ENCODE measurements at places on chromosomes 6 and 20. TPM values are rescaled to one million over a fixed set of nuclear protein-coding genes. Genes with fewer than 3 reads are reported as not detected.

ZDHHC14 gene
- 3.6 TPM for total RNA-seq

LEMD2 gene
- total RNA-seq, result 125 TPM

TMEM74B gene
- total RNA-seq, result not detected

GMEB2 gene
- total RNA-seq, result 20.7 TPM

SLC52A3 gene
- not detected for total RNA-seq

MPIG6B gene
- 0.30 TPM for total RNA-seq

MCCD1 gene
- not detected for total RNA-seq

PTCRA gene
- 0.53 TPM for total RNA-seq

CENPB gene
- 37.0 TPM for total RNA-seq

SOBP gene
- total RNA-seq, result 0.30 TPM

SLC24A3 gene
- 0.07 TPM for total RNA-seq

NKX2-2 gene
- not detected for total RNA-seq

MYLK4 gene
- total RNA-seq, result 1.4 TPM

PLN gene
- not detected for total RNA-seq

TRAPPC3L gene
- total RNA-seq, result not detected

BPIFB4 gene
- total RNA-seq, result not detected

FGD2 gene
- 11.1 TPM for total RNA-seq

OR2B6 gene
- total RNA-seq, result not detected

FILIP1 gene
- total RNA-seq, result not detected

BMP6 gene
- total RNA-seq, result not detected

CLVS2 gene
- total RNA-seq, result not detected

RAET1L gene
- not detected for total RNA-seq

CST2 gene
- not detected for total RNA-seq

SLC22A7 gene
- not detected for total RNA-seq

ZBP1 gene
- total RNA-seq, result 8.6 TPM

PSORS1C1 gene
- total RNA-seq, result not detected

NFATC2 gene
- 75.9 TPM for total RNA-seq

DLK2 gene
- 2.1 TPM for total RNA-seq

PLEKHG1 gene
- 5.4 TPM for total RNA-seq

TRIM31 gene
- total RNA-seq, result 0.44 TPM

SDC4 gene
- 0.68 TPM for total RNA-seq

PRDM13 gene
- not detected for total RNA-seq

C6orf52 gene
- 1.1 TPM for total RNA-seq

TNFRSF6B gene
- 1.5 TPM for total RNA-seq

IYD gene
- total RNA-seq, result not detected

ARFGEF3 gene
- total RNA-seq, result not detected

NKX2-4 gene
- total RNA-seq, result not detected

KCNK5 gene
- total RNA-seq, result 0.65 TPM

MYT1 gene
- not detected for total RNA-seq

OOEP gene
- 0.63 TPM for total RNA-seq

ENPP4 gene
- 6.3 TPM for total RNA-seq

ADGRF1 gene
- total RNA-seq, result not detected

LY6G6D gene
- not detected for total RNA-seq

CDH22 gene
- not detected for total RNA-seq

TSHZ2 gene
- total RNA-seq, result 20.2 TPM

COL11A2 gene
- 1.3 TPM for total RNA-seq
